ENCODE measurements at places on chromosomes 11 and 22.
A peak's percentile ranks its signal among the peaks of the same experiment; 100 is the strongest.

- no peak for DNase-seq
Measured at GRCh38 chr11:62603072-62603408, 1.4 kb upstream of the MTA2 start.

GRCh38 chr11:30326114-30326778, 3.3 kb downstream of the ARL14EP start:
- DNase-seq = no peak

GRCh38 chr11:34652191-34652973, 31.5 kb downstream of the EHF start:
- DNase-seq = no peak

- no peak for DNase-seq
Measured at GRCh38 chr11:43691806-43692205, 11.3 kb downstream of the HSD17B12 start.

DNA sequence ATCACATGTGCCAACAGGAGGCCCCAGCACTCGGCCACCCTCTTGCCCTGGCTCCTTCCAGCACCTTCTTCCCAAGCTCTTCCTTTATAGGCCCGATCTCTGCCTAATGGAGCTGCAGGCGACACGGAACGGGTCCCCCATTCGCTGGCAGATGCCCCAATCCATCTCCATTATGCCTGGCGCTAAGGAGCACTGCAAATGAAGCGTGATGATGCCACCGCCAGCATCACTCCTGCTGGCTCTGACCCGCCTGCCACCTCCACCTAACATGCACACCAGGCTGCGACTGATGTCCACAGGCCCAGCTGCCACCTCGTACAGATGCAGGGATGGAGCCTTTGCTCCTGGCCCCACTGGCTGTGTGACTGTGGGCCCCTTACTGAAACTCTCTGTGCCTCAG, 33.5 kb downstream of the ELFN2 start:
- no peak for DNase-seq

DNA sequence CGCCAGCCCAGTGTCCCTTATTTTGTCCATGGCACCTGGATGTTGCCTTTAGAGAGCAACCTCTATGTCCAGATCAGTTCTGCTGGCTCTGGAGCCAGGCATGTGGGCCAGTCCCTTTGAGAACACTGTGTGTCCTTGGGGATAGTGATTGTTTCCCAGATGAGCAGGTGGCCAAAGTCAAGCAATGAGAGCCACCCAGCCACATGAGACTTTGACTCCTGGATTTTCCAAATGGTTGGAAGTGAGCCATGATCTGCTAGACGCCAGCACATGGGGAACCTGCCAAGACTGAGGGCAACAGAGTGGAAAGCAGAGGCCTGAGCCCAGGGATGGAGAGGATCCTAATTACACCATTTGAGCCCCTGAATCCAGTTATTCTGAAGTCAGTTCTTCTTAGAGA, 479.8 kb downstream of the OPCML start:
- no peak for DNase-seq

GRCh38 chr11:102121329-102121728, 11.1 kb downstream of the YAP1 start:
- no peak for DNase-seq

DNA sequence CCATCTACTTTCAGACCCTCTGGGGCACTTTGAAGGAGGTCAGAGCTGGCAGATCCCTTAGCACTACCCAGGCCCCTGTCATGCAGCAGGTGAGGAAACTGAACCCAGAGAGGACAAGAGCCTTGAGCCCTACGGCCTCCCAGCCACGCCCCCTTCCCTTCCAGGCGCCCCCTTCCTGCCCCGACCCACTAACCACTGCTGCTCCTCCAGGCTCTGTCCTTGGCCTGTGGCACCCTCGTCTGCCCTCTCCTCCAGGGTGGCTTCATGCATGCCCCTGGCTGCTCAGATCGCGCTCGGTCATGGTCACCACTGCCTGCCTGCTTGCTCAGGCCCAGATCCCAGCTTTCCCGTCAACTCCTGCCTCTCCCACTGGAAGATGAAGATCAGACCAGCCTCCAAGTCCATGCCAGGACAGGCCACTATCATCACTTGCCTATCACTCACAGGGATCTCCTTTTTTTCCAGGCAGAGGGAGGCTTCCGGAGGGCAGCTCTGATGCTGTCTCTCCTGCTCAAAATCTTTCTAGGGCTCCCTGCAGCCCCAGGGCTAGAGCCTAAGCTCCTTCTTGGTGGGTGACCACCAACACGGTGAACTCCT, 30.7 kb downstream of the ELFN2 start:
- DNase-seq = no peak

- DNase-seq = no peak
Measured at GRCh38 chr11:62427630-62428233, 8.9 kb downstream of the SCGB1A1 start.

- DNase-seq = no peak
Measured at GRCh38 chr11:17604201-17604914, 57.3 kb downstream of the OTOG start.

- DNase-seq = peak; percentile 52
Measured at GRCh38 chr22:26671317-26672059, 14.1 kb downstream of the MIAT start.

DNA sequence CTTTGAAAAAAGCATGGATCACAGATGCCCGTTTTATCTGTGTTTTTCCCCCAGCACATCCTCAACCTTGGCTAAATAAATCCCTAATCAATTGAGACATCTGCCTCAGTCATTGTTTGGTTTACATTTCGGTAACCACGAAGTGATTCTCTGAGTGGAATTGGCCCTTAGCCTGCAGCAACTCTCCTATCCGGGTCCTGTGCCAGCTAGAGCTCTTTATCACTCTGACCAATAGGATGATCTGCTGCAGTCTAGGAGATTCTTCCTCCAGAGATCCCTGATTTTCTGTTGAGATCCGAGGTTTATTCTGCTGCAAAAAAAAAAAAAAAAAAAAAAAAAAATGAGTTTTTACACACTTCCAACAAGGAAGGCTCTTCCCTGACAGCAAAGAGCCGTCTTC, 137.3 kb downstream of the KCNA4 start:
- no peak for DNase-seq

DNA sequence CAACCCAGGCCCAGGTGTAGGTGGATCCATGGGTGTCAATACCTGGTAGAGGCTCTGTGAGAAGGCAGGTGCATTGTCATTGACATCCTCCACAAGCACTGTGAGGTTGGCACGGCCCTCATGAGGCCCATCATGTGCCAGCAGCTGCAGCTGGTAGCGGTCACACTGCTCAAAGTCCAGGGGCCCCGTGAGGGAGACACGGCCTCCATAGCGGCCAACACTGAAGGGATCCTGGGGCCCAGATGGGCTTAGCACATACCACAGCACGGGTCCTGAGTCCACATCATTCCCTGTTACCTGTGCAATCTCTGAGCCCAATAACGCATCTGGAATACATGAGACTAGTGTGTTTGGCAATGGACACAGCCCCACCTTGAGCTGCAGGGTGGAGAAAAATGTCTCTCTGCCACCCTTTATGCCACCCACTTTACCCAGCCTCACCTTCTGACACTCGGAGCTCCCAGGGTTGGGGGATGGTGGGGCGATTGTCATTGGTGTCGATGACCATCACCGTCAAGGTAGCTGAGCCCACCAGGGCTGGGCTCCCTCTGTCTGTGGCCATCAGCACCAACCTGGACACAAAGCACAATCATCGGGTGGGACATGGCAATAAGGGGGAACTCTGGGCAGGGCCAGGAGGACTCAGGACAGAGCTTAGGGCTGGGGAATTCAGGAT, 6.1 kb upstream of the TPP1 start:
- DNase-seq = no peak

DNA sequence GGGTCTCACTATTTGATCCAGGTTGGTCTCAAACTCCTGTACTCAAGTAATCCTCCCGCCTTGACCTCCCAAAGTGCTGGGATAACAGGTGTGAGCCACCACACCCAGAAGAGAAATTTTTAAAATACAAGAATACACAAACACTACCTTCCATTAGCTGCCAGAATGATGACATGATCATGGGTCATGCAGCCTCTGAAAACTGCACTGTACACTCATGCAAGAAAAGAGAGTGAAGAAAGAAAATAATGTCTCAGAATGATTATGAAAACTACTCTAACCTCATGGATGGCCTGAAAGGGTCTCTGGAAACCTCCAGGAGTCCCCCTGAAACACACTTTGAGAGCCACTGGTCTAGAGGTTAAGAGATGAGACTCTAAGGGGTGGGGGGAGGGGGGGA, 18.8 kb downstream of the VPS37C start:
- DNase-seq = no peak

GRCh38 chr11:62667460-62667859, 2.3 kb downstream of the CSKMT start:
- no peak for DNase-seq

DNA sequence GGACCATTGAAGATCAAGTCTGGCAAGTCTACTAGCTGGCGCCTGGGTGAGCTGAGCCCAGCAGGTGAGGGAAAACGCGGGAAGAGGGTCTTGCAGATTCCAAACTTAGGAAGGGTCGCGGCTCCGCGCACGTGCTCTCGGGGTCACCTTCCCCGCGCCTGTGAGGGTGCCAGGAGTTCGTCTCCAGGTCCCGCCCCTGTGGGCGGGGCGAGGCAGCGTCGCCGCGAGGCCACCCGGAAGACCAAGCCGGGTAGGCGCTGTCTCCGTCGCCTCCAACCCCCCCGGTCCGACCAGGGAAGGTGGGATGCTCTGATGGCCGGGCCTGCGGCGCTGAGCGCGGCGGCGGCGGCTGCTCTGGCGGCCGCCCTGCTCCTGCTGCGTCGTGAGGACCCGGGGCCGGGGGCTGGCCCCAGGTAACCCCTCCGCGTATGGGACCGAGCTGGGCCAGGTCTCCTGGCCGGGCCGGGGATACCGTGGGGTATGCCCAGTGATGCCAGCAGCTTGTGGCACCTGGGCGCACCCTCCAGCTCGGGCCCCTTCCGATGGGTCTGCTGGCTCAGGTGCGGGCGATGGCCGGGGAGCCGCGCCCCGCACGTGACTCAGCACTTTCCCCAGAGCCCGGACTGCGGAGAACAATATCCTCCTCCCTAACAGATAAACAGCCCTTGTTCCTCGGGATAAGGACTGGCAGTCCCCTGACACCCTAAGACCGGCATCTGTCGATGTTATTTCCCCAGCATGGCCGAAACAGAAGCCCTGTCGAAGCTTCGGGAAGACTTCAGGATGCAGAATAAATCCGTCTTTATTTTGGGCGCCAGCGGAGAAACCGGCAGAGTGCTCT, at the start of gene HTATIP2:
HTATIP2 (plus strand) TSS at position 215 of the 841 bp plus-strand sequence; CDS start at position 739, 524 bp downstream.
- peak; percentile 43 for DNase-seq

GRCh38 chr11:7974668-7975067, 9.4 kb upstream of the NLRP10 start:
- no peak for DNase-seq

GRCh38 chr11:86251345-86251744, 6.8 kb downstream of the EED start:
- DNase-seq = no peak

DNA sequence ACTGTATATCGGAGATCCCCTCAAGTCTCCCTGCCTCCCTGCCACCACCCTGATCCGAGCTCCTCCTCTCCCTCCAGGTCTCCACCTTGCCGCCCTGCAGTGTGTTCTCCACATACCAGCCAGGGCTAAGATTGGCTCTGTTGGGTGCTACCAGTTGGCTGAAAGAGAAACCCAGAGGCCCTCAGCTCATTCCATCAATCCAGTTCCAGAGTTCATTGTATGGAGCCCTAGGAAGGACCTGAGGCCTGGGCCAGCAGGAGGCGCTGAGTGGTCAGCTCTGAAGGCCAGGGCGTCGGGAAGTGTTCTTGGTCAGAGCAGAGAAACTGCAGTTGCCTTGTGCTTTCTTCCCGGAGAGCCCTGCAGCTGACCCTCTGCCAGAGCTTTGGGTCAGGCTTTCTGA, 2.2 kb upstream of the TOP3B start:
- no peak for DNase-seq

DNA sequence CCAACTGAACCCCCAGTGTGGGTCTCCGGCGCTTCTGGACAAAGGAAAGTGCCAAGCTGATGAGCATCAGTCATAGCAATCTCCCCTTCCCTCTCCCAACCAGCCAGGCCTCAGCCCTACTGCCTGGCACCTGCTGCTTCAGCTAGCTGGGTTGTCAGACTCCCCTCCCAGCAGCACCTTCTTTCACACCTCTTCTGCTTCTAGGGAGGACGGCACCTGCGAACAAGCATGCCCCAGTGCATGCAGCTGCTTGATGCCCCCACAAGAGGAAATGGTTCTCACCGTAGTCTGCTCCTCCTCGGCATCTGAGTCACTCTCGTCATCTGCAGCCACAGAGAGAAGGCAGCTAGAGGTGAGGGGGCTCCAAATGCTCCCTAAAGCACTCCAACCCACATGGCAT, 25.4 kb downstream of the THOC5 start:
- no peak for DNase-seq

DNA sequence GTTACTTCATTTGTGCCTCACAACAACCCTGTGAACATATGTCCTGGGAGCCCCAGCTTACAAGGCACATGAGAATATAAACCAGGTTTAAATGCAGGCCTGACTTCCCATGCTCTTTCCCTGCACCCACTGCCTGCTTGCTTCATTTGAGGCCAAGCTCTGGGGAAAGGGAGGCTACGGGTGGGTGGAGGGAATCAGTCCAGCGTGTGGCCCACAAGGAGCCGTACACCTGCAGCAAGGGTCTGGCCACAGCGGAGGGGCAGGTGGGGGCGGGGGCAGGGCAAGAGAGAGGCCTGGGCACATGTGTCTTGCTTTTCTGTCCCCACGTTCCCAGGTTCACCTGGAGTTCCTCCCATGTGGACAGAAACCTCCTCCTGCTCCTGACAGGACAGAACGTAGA, 26.2 kb downstream of the FAM83F start:
- no peak for DNase-seq

- DNase-seq = no peak
Measured at GRCh38 chr11:22780952-22781593, 48.5 kb downstream of the SVIP start.

DNA sequence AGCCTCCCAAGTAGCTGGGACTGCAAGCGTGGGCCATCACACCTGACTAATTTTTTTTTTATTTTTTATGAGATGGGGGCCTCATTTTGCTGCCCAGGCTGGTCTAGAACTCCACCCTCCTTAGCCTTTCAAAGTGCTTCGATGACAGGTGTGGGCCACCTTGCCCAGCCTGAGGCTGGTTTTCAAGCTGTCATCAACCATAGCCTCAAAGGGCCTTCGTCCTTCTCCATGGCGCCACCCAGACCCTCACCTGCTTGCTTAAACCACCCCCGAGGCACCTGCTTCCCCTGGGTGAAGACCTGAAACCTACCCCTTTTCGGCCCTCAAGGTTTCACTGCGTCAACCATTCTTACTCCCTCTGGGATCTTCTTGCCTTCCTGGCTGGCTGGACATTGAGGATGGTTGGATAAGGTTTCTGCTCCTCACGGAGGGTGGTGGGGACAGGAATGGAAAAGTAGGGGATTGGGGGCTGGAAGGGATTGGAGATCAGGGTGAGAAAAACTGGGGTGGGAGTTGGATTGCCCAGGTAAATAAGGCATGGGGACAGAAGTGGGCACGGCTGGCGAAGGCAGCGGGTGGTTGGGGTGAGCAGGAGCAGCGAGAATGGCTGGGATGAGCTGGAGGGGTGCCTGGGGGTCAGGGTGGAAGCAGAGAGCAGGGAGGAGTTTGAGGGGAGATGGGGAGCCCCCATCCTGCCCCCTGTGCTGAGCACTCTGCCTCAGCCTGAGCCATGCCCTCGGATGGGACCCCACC, 2.8 kb upstream of the ACR start:
- DNase-seq = no peak

- no peak for DNase-seq
Measured at GRCh38 chr11:133934599-133935550, 21.9 kb downstream of the IGSF9B start.

- no peak for DNase-seq
Measured at GRCh38 chr22:30574095-30574981, at the start of gene GAL3ST1. Gene GAL3ST1 (minus strand): TSS chr22:30574665. CDS start chr22:30557392, 17,273 bp downstream.

- DNase-seq = no peak
Measured at GRCh38 chr11:102345904-102346303, 1.1 kb upstream of the BIRC2 start.

GRCh38 chr22:44248926-44249325, 63.8 kb downstream of the SHISAL1 start:
- no peak for DNase-seq
